ENCODE measurements at places on chromosomes 16 and 17.

GRCh38 chr17:7882068-7882467, 6.5 kb upstream of the CHD3 start:
- DNase-seq: no peak

GRCh38 chr16:56041556-56042140, 149.6 kb upstream of the GNAO1 start:
- DNase-seq: peak; percentile 11

DNA sequence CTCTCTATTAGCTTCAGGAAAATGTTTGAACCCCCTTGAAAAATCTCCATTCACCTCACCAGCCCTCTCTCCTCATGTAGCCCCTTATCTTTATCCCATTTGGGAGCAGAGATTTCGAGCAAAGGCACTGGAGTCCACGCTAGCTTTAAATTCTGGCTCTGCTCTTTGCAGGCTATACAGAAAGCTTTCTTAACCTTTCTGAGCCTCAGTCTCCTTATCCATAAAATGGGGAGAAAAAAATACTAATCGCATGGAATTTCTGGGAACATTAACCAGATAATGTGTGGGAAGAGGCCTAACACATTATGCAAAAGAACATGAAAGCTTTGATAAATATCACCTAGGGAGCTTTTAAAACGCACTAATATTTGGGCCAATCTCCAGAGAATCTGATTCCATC, 476.3 kb upstream of the CDH5 start:
- DNase-seq: no peak

- DNase-seq: no peak
Measured at GRCh38 chr17:50420419-50421112, 5.5 kb upstream of the ACSF2 start.

DNA sequence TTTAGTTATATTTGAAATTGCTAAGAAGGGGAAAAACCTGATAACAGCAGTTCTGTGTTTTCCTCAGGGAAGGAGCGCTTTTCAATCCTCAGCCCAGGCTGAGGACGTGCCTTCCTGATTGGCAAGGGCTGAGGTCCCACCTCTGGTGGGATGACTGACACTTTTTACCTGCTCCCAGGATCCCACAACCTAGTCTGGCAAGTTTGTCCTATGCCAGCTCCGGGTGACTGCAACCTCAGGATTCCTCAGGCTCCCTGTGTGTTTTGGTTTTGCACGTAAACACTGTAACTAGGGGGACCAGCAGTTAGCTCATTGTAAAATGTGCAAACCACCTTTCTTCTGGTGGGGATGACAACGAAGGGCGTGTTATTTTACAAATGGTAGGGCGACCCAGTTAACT, 7.5 kb downstream of the MARCHF10 start:
- DNase-seq: no peak

DNA sequence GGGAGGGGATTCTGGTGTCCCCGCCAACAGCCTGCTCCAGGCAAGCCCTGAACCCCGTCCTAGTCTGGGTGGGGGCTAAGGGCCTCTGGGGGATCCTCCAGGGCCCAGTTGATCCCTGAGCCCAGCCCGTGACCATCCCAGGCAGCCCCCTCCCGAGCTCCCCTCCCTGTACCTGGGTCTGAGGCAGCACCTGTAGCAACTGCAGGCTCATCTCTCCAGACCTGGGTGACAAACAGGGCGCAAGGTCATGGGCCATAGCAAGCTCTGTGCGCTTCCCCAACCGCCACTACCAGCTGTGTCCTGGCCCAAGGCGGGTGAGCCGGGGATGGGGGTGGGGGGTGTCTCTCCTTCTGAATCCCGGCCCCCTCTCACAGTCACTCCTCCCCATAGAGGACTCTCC, 10.6 kb downstream of the CNGB1 start:
- DNase-seq: no peak

Measured in activated CD4-positive, alpha-beta T cell treated with anti-CD3 and anti-CD28 coated beads, Interleukin-2, Interleukin-4, amounts not matched to agents 100 ng/mL and 50 ng/mL, durations not matched to agents 16 hours and 8 hours (primary cell).